Heart left ventricle (tissue), 16 donors: ENCODE measurements at places on chromosomes 2 and 18. TPM values are rescaled to one million over a fixed set of nuclear protein-coding genes. Genes with fewer than 3 reads are reported as not detected.

Gene C2orf66
- not detected for total RNA-seq

DNA sequence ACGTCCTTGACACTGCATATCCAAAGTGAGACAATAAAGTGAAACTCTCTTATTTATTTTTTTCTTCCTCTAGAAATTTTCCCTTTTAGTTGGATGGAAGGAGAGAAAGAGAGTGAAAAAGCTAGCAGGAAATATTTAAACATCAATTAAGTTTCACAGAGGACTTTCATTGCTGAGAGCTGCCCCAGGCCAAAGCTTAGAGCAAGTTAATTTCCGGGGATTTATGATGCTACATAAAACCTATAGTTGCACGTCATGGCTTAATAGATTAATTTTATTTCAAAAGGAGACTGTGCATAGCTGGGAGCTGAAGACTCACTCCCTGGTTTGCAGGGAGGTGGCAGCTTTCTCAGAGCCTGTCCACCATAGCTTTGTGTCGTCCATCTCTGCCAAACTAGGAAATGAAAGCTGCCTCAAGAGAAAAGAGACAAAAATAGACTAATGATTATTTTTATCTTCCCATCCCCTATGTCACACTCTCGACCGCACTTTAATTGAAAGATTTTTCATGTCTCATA is 323.3 kb upstream of the RAB6C start:
- H3K4me1 ChIP-seq, result no peaks in the 10 kb centered on the region
- DNase-seq, result no peak
- H3K27ac ChIP-seq, result no peak overlapping the region
- no peaks in the 10 kb centered on the region for H3K36me3 ChIP-seq
- no peaks in the 10 kb centered on the region for H3K27me3 ChIP-seq
- no peak overlapping the region for H3K4me3 ChIP-seq

DNA sequence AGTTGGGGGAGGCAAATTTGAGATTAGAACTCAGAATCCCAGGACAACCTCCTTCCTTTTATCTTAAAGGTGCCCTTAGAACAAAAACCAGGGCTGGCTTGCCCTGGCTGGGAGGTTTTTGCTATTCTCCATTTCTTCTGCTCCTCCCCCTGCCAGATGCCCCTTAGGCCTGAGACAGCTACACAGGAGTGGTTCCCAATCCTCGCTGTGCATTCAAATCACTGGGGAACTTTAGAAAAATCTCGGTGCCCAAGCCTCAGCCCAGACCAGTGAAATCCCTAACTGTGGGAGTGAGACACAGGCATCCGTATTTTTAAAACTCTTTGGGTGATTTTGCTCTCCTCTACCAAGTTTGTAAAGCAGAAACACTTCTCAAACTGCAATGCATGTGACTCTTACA is 38.8 kb downstream of the LBH start:
- H3K27me3 ChIP-seq, result no peaks in the 10 kb centered on the region
- peaks cover 43% of the 10 kb centered on the region for H3K4me1 ChIP-seq
- H3K36me3 ChIP-seq, result no peaks in the 10 kb centered on the region
- DNase-seq, result no peak
- no peak overlapping the region for H3K27ac ChIP-seq

- peaks cover 2% of the 10 kb centered on the region for H3K27me3 ChIP-seq
- no peaks in the 10 kb centered on the region for H3K4me1 ChIP-seq
- H3K4me3 ChIP-seq, result no peak overlapping the region
- H3K36me3 ChIP-seq, result no peaks in the 10 kb centered on the region
Observed at GRCh38 chr2:65121-65520, 18.8 kb upstream of the FAM110C start.

Gene C1QL2
- total RNA-seq, result not detected

DNA sequence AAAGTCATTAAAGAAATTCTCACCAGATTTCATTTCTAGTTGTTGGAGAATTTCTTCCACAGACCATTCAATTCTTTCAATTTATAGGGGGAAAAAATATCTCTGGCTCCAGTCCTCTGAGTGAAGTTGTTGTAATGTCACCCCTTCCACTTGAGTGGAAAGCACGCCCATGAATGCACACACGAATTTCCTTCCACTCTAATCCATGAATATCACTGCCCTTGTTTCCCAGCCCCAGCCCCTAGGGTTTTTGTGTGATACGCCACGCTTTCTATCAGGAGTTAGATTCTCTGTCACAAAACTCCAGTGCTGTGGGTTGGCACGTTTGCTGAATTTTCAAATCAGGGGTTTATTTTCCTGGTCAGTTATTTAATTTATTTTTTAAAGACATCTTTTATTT is 38.1 kb downstream of the CDCA7 start:
- no peaks in the 10 kb centered on the region for H3K27me3 ChIP-seq
- no peak overlapping the region for H3K4me3 ChIP-seq
- H3K4me1 ChIP-seq, result no peaks in the 10 kb centered on the region

DNA sequence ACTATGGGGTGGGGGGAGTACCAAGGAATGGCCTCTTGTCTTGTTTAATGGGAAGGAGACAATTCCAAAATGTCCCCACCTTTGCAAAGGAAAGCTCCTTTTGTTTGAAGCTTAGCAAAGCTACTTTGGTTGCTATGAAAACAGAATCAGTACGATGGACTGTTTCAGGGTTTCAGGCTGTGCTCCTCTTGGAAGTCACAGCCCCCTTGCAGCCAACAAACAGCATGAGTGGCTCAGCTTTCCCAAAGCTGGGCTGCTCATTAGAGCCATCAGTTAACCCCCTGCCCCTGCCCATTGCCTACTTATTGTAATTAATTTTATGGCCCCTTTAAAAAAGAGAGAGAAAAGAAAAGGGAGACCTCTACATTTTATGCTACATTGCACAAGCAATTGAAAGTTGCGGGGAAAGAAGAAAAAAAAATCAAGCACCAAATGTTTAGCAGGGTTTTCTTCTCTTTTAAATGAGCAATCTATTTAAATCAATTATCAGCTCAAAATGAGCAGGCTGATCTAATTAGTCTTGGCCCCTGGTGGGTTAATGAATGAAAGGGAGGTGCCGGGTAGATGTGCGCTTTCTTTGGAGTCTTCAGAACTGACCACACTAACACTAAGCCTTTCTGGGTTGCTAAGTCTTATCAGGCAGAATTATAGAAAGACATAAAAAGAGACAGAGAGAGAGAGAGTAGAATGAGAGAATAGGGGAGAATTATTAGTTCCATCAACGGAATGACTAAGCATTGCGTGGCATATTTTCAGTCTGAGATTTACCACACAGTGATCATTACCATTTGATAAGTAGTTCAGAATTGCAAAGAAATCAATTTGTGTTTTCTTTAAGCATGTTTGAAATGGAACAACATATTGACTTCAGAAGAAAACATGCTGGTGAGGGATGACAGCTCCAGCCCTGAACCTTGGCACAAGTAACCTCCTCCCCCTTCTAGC is 284.9 kb downstream of the INSIG2 start:
- no peaks in the 10 kb centered on the region for H3K4me1 ChIP-seq
- H3K27me3 ChIP-seq, result peaks cover 22% of the 10 kb centered on the region
- no peak overlapping the region for H3K27ac ChIP-seq

DNA sequence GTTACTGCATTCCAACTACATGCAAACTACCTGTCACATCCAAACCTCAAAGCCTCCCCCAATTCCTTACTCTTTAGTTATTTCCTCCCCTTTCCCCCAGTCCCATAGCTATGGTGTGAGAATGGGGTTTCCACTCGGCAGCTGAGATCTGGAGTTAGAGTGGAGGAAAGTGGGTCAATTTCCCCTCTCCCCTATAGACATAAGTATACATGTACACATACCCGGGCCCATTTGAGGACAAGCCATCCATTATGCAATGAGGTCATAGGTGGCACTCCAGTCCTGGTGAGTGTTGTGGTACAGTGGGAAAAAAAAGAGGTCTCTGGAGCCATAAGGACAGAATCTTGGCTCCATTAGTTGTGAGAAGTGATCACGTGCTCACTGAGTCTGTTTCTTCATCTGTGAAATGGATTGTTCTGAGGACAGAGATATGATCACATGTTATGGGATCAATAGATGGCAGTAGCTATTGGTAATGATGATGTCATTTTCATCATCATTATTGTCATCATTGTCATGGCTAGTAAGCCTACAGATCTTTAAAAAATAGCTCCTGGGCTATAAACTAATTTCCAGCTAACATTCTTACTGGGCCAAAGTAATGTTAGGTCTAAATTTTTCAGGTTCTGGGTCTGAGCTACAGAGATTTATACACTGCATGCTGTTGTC is 119.0 kb downstream of the BCL2L11 start:
- H3K4me3 ChIP-seq, result no peak overlapping the region
- no peaks in the 10 kb centered on the region for H3K36me3 ChIP-seq
- no peaks in the 10 kb centered on the region for H3K27me3 ChIP-seq
- no peak for DNase-seq

DNA sequence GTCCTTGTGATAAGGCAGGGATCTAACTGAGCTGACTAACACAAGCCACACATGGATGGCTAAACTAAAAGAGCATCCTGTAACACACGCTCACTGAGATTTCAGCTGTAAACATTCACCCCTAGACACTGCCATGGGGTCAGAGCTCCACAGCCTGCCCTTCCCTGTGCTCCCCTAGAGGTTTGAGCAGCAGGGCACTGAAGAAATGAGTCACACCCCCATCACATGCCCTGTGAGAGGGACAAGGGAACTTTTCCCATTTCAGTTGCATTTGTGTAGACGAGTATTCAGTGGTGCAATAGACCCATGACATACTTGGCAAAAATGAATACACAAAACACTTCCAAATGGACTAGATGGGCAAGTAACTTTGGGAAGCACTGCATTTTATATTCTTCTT is 402.4 kb upstream of the LRRTM1 start:
- no peak overlapping the region for H3K4me3 ChIP-seq
- no peak overlapping the region for H3K27ac ChIP-seq
- no peaks in the 10 kb centered on the region for H3K4me1 ChIP-seq
- no peak for DNase-seq

DNA sequence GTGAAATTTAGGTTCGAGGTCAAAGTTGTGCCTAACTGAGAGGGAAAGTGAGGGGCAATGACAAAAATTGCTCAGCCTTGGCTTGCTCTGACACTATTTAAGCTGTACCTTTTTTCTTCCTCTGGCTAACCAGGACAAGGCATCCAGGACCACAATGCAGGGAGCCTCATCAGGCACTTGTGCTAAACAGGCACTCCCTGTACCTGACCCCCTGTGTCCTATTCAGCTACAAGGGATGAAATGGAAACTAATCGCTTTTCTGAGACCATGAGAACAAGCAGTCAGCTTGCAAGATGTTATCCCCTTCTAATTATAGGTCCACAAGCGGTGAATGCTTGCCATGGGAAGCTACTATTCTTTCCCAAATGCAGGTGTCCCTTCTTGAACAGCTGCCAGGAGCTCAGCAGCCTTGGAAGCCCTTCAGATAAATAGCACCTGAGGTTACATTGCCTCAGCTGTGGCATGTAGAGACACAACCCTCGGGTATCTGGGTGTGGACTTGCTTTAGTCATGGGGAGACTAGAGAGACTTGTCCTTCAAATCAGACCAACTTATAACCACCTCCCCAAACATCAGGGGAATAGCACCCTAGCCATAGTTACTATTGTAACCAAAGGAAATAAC is 19.1 kb upstream of the ITGA6 start:
- no peaks in the 10 kb centered on the region for H3K36me3 ChIP-seq
- H3K4me3 ChIP-seq, result no peak overlapping the region
- DNase-seq, result no peak
- no peaks in the 10 kb centered on the region for H3K27me3 ChIP-seq

- no peak overlapping the region for H3K4me3 ChIP-seq
- no peaks in the 10 kb centered on the region for H3K27me3 ChIP-seq
- DNase-seq, result no peak
Observed at GRCh38 chr2:181972431-181973170, 13.1 kb upstream of the PPP1R1C start.

DNA sequence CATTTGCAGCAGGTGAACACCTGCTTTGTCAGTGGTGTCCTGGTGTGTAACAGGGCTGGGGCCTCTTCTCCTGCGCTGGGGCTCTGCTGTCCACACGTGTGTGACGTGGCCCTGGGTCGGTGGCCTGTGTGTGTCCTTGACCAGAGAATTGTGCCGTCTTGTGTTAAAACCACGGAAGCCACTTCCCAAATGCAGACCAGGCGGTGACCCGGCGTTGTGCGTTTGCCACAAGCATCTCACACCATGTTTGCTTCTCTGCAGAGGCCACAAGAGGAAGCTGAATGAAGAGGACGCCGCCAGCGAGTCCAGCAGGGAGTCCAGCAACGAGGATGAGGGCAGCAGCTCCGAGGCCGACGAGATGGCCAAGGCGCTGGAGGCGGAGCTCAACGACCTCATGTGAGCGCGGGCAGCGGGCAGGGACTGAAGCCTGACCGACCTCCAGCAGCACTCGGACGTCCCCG is 44.3 kb upstream of the KCNG2 start:
- peaks cover 15% of the 10 kb centered on the region for H3K36me3 ChIP-seq
- H3K27me3 ChIP-seq, result no peaks in the 10 kb centered on the region
- no peak overlapping the region for H3K27ac ChIP-seq
- DNase-seq, result no peak
- H3K4me1 ChIP-seq, result no peaks in the 10 kb centered on the region

DNA sequence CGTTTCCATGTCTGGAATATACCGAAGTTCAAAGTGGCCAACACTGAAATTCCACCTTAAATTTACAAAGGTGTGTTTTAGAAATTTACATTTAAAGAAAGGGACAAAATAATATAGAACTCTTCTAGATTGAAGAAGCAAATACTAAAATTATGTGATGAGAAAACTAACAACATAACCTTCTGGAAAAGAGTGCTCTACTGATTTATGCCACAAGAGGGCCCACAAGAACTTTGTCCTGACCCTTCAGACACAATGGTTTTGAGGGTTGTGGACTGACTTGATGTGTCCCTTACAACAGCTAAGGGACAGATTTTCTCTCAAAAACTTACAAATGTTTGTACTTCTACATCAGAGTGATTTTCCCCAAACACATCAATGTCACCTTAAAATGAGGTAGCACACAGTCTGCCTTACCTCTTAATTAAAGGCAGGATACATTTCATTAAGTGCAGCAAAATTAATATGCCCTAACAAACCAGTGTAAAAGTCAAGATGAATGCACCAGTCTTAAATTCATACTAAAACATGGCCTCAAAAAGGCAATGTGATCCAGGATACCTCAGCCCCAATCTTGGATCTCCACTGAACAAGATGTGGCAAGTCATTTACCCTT is 36.2 kb downstream of the EIF2AK3 start:
- H3K4me1 ChIP-seq, result no peaks in the 10 kb centered on the region
- no peak for DNase-seq
- H3K4me3 ChIP-seq, result no peak overlapping the region
- no peaks in the 10 kb centered on the region for H3K27me3 ChIP-seq
- H3K27ac ChIP-seq, result no peak overlapping the region

GRCh38 chr2:28282248-28282647 is 110.4 kb upstream of the FOSL2 start:
- H3K27me3 ChIP-seq, result no peaks in the 10 kb centered on the region
- DNase-seq, result no peak
- no peak overlapping the region for H3K4me3 ChIP-seq
- no peaks in the 10 kb centered on the region for H3K36me3 ChIP-seq
